ENCODE measurements at places on chromosomes 1 and 21.
A peak's percentile ranks its signal among the peaks of the same experiment; 100 is the strongest.

- no peak for DNase-seq
Observed at GRCh38 chr1:110113551-110113950, 1.3 kb downstream of the UBL4B start.

GRCh38 chr1:230567221-230567575, 75.1 kb upstream of the COG2 start:
- no peak for DNase-seq

GRCh38 chr1:31507676-31508530, 68.4 kb upstream of the TINAGL1 start:
- DNase-seq = no peak

- no peak for DNase-seq
Observed at GRCh38 chr1:51268634-51269033, 32.6 kb downstream of the RNF11 start.

- DNase-seq = no peak
Observed at GRCh38 chr1:68571454-68572235, 74.8 kb upstream of the DEPDC1 start.

- DNase-seq = no peak
Observed at GRCh38 chr1:24903955-24904730, 25.9 kb downstream of the RUNX3 start.

- no peak for DNase-seq
Observed at GRCh38 chr1:15188130-15188524, 34.6 kb downstream of the TMEM51 start.

- DNase-seq = no peak
Observed at GRCh38 chr1:157496121-157496526, 56.2 kb downstream of the FCRL5 start.

DNA sequence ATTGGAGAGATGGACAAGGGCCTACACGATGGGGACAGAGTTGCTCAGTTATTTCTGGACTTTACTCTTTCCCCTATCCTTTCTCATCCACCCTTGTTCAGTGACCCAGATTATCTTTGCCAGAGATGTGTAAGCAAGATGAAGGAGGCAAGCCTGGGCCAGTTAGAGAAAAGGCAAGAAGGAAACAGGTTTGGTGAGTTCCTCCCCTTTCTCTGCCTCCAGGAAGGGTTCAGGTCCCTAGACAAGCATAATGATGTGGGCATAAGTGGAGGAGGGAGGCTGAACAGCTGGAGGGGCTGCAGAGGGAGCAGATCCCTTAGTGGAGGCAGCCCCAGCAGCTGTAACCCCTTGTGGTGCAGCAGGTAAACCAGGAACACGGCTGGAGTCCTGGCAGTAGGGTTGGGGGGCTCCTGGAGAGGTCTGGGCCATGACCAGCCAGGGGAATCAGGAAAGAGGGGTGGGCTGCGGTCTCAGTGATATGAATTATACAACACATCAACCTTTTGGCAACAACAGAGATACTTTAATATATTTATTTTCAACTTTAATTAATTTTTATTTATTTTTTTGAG, 9.2 kb upstream of the CDC42 start:
- no peak for DNase-seq

DNA sequence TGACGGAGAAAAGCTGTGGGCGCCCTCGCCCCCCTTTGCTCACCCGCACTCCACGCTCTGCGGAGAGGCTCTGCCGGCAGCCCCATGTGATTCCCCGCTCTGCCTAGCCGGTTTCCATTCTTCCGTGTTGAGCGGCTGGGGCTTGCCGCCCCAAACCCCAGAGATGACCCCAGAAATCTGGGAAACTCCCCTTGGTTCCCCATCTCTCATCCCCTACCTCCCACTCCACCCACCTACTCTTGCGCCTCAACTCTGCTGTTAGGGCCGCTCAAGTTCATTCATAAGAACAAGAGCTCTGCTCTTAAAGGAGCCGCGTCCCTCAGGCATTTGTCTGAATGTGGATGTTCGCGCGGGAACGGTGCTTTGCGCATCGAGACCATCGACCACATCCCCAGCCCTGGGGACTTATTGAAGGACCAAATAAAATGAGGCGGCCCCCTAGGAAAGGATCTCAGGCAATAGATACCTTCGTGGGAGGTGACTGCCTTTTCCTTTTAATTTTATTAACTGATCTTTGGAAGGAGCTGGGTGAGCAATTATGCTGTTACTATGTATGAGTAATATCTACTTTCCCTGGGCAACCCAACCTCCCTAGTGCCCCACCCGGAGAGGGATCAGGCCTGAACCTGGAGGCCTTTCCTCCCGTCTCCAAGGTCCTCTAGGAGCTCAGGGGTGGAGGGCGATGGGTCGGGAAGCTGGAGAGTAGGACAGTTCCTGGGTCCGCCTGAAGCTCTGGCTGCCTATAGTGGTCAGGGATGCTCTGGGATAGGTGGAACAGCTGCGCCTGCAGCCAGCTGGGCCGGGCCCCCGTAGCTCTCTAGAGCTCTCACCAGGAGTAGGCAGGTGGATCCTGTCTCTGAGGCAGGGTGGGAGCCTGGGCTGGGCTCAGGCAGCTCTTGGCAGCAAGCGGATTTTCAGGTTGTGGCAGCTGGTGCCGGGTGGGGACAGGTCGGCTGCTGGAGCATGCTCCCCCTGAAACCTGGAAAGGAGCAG, 898 bp downstream of the MFSD2A start:
- DNase-seq = no peak

GRCh38 chr1:12184008-12184681, 17.4 kb downstream of the TNFRSF1B start:
- peak; percentile 76 for DNase-seq
